ENCODE measurements at places on chromosomes 6 and 20.

- DNase-seq: no peak
These were observed 306.2 kb downstream of the TAF4 start for GRCh38 chr20:61759286-61760065.

GRCh38 chr6:43205849-43206248, 23.4 kb downstream of the DNPH1 start:
- no peak for DNase-seq

GRCh38 chr20:43969501-43970182, 55.0 kb downstream of the TOX2 start:
- DNase-seq: no peak

DNA sequence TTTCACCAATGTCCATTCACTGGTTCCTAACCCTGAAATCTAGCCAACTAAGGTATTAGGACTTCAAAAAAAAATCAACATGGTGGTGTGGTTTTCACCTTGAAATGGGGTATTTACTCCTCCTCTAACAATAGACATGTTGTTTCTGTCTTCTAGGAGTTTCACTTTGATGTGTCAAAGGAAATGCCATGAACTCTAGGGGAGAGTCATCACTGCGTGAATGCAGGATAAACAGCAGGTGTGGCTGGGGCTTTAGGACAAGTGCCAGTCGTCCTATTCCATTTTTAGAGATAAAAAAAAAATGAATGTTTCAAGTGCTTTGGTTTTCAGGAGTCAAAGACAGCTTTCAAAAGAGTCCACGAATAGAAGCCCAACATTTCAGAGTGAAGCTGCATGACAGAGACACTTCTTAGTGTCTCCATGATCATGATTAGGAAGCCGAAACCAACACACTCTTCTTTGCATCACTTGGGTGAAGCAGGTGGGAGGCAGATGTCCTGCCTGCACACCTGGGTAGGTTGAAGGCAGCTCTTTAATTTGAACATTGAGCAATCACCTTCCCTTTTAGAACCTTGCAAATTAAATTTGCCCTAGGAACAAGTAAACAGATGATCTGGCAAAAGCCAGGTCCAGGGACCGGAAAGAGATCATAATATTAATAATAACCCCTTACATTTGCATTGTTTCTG, 328.5 kb upstream of the PRDM1 start:
- no peak for DNase-seq

DNA sequence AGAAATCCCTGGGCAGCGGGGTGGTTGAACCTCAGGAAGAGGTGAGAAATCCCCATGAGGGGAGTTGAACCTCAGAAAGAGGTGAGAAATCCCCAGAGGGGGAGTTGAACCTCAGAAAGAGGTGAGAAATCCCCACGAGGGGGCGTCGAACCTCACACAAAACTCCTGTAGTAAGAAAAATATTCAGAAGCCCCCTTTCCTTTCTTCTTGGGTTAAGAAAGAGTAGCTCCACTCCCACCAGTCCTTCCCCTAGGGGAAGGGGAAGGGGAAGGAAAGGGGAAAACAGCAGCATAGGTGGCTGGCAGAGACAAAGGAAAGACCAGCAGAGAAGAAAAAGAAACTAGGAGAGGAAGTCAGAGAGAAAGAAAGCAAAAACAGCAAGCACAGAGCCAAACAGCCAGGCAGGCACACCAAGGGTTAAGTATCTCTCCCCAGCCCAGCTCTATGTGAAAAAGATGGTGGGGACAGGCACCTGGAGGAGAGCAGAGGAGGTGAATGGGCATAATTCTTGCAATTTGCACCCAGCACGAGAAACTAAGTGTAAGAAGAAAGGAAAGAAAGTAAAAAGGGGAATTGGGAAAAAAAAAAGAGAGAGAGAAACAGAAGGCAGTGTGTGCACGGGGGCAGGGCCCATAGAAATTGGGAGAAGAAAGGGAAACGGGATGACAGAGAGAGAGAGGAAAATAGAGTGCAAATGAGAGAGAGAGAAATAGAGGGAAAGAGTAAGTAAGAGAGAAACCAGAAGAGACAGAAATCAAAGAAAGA, 88.2 kb downstream of the PLG start:
- no peak for DNase-seq

DNA sequence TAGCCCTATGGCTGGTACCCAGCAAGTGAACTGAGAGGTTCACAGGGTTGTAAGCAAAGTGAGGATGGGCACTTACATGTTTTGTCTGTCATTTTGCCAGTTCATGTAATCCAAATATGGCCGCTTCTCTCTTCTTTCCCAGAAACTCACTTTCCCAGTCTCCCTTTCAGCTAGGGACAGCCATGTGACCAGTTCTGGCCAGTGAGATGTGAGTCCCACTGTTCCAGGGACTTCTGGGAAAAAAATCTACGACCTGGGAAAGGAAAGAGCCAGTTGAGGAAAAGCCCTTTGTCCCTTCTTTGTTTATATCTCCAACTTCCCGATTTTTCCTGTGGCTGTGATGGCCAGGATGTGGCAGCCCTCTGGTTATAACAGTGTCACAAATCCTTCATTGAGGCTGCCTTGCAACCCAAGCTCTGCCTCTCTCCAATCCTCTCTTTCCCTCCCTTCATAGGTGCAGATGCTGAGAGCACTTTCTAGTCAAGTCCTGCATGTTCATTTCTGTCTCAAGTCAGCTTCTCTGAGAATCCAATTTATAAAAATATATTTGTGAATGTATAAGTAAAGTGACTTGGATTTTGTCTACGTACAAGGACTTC, 148.6 kb upstream of the ZFP64 start:
- no peak for DNase-seq

DNA sequence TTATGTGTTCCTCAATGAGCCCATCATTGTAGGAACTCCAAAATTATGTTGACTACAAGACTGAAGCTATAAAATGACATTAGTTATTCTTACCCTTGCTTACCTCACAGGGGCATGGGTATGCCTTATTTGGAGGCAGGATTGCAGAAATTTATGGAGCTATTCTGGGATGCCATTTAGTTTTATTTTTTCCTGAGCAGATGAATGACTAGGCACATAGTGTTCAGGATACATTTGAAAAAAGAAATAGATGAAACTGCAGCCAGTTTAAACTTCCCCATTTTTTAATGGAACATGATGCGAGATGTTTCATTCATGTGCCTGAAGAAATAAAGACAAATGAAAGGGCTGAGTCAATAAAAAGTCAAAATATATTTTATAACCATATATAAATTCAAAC, 399.2 kb upstream of the JAG1 start:
- no peak for DNase-seq

GRCh38 chr20:10443936-10444335, 8.8 kb downstream of the SLX4IP start:
- no peak for DNase-seq
